Bladder microvascular endothelial cell (primary cell): ENCODE measurements at places on chromosomes 2 and 18. TPM values are rescaled to one million over a fixed set of nuclear protein-coding genes. Genes with fewer than 3 reads are reported as not detected.

Gene SEPTIN10
- 99.7 and 122 TPM in 2 replicates for total RNA-seq

Gene SP5
- not detected in 2 replicates for total RNA-seq

Gene FIGN
- total RNA-seq: under 0.01 and 0.31 TPM in 2 replicates

Gene CAPN13
- not detected in 2 replicates for total RNA-seq

Gene ANKAR
- total RNA-seq: 3.1 and 8.7 TPM in 2 replicates

Gene TYMS
- total RNA-seq: 53.3 and 81.3 TPM in 2 replicates

Gene SCTR
- total RNA-seq: not detected in 2 replicates

Gene ZAP70
- total RNA-seq: under 0.01 and 0.16 TPM in 2 replicates

Gene LDLRAD4
- total RNA-seq: 5.8 and 24.7 TPM in 2 replicates

Gene ELOA2
- total RNA-seq: not detected in 2 replicates

Gene SIX3
- not detected in 2 replicates for total RNA-seq

Gene IMMT
- total RNA-seq: 41.0 and 57.5 TPM in 2 replicates

Gene PRADC1
- 18.9 and 26.7 TPM in 2 replicates for total RNA-seq

Gene C2orf72
- total RNA-seq: 0.13 and 0.16 TPM in 2 replicates

Gene OR6B2
- not detected in 2 replicates for total RNA-seq

Gene TUBA4B
- total RNA-seq: not detected in 2 replicates

Gene SGPP2
- not detected in 2 replicates for total RNA-seq

Gene CLEC4F
- total RNA-seq: 0.13 and 0.16 TPM in 2 replicates

Gene CNRIP1
- total RNA-seq: 34.0 and 42.7 TPM in 2 replicates

Gene CRIM1
- total RNA-seq: 681 and 1,578 TPM in 2 replicates

Gene G6PC2
- not detected in 2 replicates for total RNA-seq

Gene GBX2
- total RNA-seq: 1.6 and 2.6 TPM in 2 replicates

Gene TTL
- 14.9 and 22.3 TPM in 2 replicates for total RNA-seq

Gene ACMSD
- total RNA-seq: not detected in 2 replicates

Gene ELMOD3
- 9.7 and 16.4 TPM in 2 replicates for total RNA-seq

Gene TTC21B
- total RNA-seq: 15.1 and 45.6 TPM in 2 replicates

Gene IGFBP5
- total RNA-seq: 0.32 and 0.82 TPM in 2 replicates

Gene IL37
- not detected in 2 replicates for total RNA-seq

Gene CCDC85A
- total RNA-seq: 10.3 and 20.9 TPM in 2 replicates

Gene DSC3
- total RNA-seq: 0.16 and 0.44 TPM in 2 replicates

Gene CXCR1
- not detected in 2 replicates for total RNA-seq

Gene SCN9A
- 1.3 and 1.6 TPM in 2 replicates for total RNA-seq

Gene LYPD6
- total RNA-seq: 1.5 and 15.9 TPM in 2 replicates

Gene TRABD2A
- total RNA-seq: 0.32 and 0.38 TPM in 2 replicates

Gene UGT1A9
- not detected in 2 replicates for total RNA-seq

Gene MLPH
- total RNA-seq: 0.19 and 0.81 TPM in 2 replicates

Gene ST3GAL5
- 4.4 and 9.2 TPM in 2 replicates for total RNA-seq

Gene CNPPD1
- total RNA-seq: 21.4 and 39.2 TPM in 2 replicates

Gene POTEF
- 0.16 and 0.25 TPM in 2 replicates for total RNA-seq

Gene LYPD6B
- total RNA-seq: not detected in 2 replicates

Gene C2orf15
- under 0.01 TPM in 1 of 2 replicates, not detected in the other for total RNA-seq

Gene RAD51AP2
- total RNA-seq: not detected in 2 replicates

Gene KCNK3
- total RNA-seq: not detected in 2 replicates

Gene SPEG
- 0.44 and 0.65 TPM in 2 replicates for total RNA-seq

Gene TRIM43
- total RNA-seq: not detected in 2 replicates

Gene CCL20
- 0.49 and 5.5 TPM in 2 replicates for total RNA-seq

Gene PRSS56
- not detected in 2 replicates for total RNA-seq

Gene GKN1
- total RNA-seq: not detected in 2 replicates

Gene IL1R2
- total RNA-seq: not detected in 2 replicates

Gene CCT7
- total RNA-seq: 323 and 385 TPM in 2 replicates

Gene GAD1
- 0.16 and 0.38 TPM in 2 replicates for total RNA-seq

Gene TRIM54
- total RNA-seq: 3.1 TPM in 1 of 2 replicates, not detected in the other

Gene C18orf54
- 7.3 and 18.3 TPM in 2 replicates for total RNA-seq

Gene KANSL3
- 14.7 and 29.1 TPM in 2 replicates for total RNA-seq

Gene LRRTM1
- total RNA-seq: not detected in 2 replicates
